ENCODE measurements at places on chromosomes 6 and 20.

GRCh38 chr6:107308677-107309076, 150.7 kb downstream of the PDSS2 start:
- no peak for DNase-seq

DNA sequence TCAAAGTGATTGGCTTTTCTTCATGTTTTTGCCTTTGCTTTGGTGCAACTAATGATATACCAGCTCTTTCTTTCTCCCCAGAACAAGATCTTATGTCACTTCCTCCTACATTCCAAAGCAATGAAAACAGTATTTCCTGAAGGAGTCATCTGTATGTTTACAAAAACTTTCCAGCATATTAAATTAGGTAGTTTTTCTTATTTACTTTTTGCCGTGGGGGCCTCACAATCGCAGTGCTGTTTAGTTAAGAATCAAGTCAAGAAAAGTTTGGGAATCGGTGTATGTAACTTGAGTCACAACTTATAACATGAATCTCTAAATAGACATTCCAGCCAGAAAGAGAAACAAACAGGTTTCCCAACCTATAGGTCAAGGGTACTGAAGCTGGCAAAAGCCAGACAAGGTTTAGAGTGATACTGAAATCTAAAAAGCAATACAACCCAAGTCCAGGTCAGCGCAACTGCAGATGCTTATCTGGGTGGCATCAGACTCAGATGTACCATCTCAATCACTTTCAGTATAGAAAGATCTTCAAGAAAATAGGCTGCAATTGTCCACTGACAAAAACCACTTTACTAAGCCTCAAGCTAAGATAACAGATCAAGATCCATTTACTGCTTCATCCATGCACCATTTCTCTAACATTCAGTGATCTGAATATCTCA, 63.6 kb downstream of the IPCEF1 start:
- no peak for DNase-seq

DNA sequence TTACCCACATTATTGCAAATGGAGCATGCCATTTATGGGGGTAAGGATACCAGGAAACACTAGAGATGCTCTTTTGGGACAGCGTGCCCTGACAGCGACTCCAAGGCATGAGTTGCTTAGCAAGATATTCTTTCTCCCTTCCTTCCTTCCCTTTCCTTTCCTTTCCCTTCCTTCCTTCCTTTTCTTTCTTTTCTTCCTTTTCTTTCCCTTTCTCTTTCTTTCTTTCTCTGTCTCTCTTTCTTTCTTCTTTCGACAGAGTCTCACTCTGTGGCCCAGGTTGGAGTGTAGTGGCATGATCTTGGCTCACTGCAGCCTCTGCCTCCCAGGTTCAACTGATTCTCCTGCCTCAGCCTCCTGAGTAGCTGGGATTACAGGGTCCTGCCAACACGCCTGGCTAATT, 3.3 kb downstream of the MUCL3 start:
- no peak for DNase-seq

DNA sequence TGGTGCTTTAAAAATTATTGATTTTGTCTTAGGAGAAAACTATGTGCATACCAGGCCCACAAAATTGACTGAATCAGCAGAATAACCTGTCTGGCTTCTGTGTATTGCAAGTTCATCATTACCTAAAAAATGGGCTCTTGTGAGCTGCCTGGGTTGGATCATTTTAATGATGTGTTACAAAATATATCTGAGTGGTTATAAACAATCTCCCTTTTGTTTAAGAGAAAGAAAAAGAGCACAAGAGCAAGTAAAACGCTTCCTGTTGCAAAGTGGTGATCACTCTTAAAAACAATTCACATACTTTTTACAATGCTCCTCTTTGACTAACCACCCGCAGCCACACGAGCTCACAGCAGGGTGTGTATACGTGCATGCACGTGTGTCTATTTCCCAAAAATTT, 335.1 kb downstream of the HDGFL1 start:
- no peak for DNase-seq

GRCh38 chr20:38447931-38448675, 13.0 kb upstream of the SNHG17 start:
- no peak for DNase-seq

DNA sequence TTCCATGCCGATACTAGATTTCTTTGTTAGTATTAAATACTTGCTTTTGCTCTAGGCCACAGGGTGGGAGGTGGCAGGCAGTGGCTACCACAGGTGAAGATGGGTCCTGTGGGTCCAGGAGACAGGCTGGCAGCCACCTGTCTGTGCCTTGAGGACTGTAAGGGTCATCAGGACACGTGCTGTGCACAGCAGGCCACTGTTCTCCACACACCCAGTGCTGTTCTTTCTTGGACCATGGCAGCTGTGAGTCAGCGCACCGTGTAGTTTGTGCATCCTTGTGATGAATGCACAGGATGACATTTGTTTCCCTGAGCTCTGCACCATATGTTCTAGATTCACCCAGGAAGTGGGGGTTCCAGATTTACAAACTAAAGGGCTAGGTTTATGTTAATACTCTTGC, 317.0 kb downstream of the ZFAND3 start:
- no peak for DNase-seq

- no peak for DNase-seq
Observed at GRCh38 chr6:1348675-1349074, 36.8 kb downstream of the FOXQ1 start.

DNA sequence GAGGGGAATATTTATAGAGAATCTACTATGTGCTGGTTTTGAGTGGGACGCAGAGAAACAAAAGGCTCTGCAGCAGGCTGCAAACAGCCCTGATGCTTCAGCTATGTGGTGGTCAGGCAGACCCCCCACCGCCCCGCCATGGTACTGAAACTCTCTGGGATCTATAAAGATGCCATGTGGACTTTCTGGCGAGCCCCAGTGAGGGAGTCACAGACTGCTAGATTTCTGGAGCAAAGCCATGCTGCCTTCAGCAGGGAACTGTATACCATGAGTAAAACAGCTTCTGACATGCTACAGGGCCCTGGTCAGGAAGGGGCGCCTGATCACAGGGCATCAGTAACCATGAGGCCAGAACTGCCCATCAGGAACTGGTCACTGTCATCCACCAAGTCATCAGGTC, 19.2 kb upstream of the BPIFB1 start:
- DNase-seq, result no peak
